ENCODE measurements at places on chromosomes 1 and 21. TPM values are rescaled to one million over a fixed set of nuclear protein-coding genes. Genes with fewer than 3 reads are reported as not detected.

The CLCA4 gene
- not detected for total RNA-seq

The SLC35E2B gene
- total RNA-seq: 14.2 TPM

The LCE2D gene
- not detected for total RNA-seq

The IL6R gene
- 13.8 TPM for total RNA-seq

The COG2 gene
- 19.6 TPM for total RNA-seq

The SIPA1L2 gene
- 9.0 TPM for total RNA-seq

The USH2A gene
- not detected for total RNA-seq

The DSCAM gene
- not detected for total RNA-seq

The RNU1-1 gene
- total RNA-seq: not detected

The PODN gene
- not detected for total RNA-seq

The ZNF692 gene
- total RNA-seq: 28.2 TPM

The C1orf141 gene
- total RNA-seq: not detected

The MARK1 gene
- 0.15 TPM for total RNA-seq

The AIRE gene
- not detected for total RNA-seq

The CATSPERE gene
- total RNA-seq: 0.05 TPM

The KLF17 gene
- total RNA-seq: 0.43 TPM
